ENCODE measurements at places on chromosomes 2 and 18. TPM values are rescaled to one million over a fixed set of nuclear protein-coding genes. Genes with fewer than 3 reads are reported as not detected.

GRCh38 chr2:146461068-146461467, 1383.8 kb upstream of the ACVR2A start:
- no peak for DNase-seq

DNA sequence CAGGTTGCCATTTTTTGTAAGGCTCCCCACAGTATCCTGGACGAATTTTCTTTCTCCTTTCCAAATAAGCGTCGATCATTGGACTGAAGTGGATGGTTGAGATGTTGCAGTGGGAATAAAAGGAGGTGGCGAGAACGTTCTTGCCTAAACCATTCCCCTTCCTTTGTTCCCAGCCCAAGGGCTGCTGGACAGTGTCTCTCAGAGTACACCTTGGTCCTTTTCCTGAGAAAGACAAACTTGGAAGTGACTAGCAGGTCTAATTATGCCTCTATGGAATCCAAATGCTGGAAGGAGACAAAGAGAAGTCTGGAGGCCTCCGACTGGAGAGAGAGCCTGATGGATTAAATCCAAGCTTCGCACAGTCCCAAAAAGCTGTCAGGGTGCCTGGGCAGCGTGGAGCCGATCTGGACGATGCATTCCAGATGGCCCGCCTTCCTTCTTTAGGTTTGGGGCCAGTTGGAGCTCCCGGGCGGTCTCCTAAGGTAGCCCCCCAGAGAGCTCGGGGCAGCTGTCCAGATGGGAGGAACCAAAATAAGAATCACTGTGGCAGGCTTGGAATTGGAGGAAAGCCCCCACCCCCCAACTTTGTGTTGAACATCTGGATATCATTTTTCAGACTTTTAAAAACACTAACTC, 186.8 kb downstream of the TMEM247 start:
- no peak for DNase-seq

GRCh38 chr2:238063414-238064189, 2.8 kb downstream of the SCLY start:
- no peak for DNase-seq

DNA sequence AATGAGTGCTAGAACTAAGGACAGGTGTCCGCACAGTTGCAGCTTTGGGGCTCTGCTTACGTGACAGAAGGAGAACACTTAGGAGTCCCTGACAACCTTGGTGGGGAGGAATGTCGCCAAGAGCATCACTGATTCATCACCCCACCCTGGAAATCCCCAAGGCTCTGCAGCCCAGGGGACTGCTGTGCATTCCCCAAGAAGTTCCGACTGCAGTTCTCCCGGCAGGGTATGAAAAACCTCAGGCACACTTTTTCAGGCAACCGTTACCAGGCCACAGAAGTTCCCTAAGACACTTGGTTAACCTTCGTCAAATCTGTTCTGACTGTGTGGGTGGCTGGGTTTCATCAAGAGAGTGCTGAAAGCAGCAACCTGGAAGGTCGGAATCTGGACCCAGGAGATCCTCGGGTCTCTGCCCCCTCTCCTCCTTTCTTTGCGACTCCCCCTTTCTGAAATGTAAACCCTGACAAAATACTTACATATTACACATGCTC, 192.1 kb upstream of the CXCR4 start:
- no peak for DNase-seq

REG3G gene
- total RNA-seq, result not detected

NDUFAF7 gene
- total RNA-seq, result 16.5 TPM

GRCh38 chr2:7109533-7109885, 192.3 kb downstream of the RNF144A start:
- DNase-seq, result no peak

GULP1 gene
- total RNA-seq, result 32.2 TPM

DNA sequence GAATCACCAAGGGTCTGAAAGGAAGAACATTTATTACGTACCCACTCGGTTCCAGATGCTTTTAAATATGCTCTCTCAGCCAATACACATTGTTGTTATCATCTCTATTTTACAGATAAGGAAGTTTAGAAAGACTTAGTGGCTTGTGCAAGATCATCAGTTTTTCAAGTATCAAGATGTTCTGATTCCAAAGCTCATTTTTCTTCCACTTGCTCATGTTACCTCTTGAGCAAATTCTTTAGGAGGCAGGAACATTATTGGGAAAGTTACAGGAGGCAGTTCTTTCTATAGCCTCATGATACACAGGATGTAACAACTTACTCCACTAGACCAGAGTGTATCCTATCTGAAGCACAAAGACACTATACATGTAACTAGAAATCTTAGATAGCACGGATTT, 65.0 kb upstream of the MMADHC start:
- DNase-seq, result no peak

- no peak for DNase-seq
These were observed 448.9 kb upstream of the SLC14A2 start for GRCh38 chr18:45166341-45166835.

TBR1 gene
- total RNA-seq, result 0.04 TPM

PLEKHH2 gene
- total RNA-seq, result 0.20 TPM

DYSF gene
- 82.1 TPM for total RNA-seq

GRCh38 chr2:207933396-207934065, 91.8 kb downstream of the PLEKHM3 start:
- no peak for DNase-seq

TMEM237 gene
- 31.5 TPM for total RNA-seq

ENOSF1 gene
- total RNA-seq, result 28.9 TPM

CCDC68 gene
- 1.1 TPM for total RNA-seq

DNA sequence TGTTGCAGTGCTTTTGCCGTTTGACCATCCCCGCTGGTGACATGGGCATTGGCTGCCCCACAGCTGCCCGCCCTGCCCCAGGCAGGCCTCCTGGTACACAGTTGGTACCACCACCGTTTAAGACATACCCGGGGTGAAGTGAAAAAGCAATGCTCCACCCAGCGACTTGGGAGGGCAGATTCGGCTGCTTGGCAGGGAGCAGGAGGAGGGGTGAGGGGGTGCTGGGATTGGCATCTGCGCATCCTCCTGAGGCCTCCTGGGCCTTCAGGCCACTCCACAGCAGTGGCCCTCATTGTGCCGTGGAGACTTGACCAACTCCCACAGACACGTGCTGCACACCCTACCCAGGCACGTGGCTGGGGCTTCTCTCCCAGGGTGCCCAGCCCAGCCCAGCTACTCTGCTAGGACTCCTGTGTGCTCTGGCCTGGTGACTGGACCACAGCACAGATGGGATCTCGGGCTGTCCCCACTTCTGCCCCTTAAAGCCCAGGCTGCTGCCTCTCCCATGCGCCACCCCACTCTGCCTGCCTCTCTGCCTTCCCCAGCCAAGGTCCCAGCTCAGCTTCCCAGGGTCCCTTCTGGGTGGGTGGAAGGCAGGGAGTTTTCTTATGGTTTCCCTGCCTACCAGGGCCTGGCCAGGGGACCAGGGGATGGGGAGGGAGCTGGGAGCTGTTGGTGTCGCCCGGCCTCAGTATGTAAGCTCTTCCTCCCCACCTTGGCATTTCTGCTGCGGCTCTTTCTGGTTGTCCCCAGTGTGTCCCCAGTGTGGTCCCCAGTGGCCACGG, 157.0 kb upstream of the HS6ST1 start:
- no peak for DNase-seq

CRYGC gene
- total RNA-seq, result not detected

- no peak for DNase-seq
These were observed 123.5 kb downstream of the INHBB start for GRCh38 chr2:120469426-120469825.

GRCh38 chr18:46096651-46097300, 1.3 kb downstream of the ATP5F1A start:
- DNase-seq, result no peak

GRCh38 chr2:45909677-45910191, 258.3 kb downstream of the PRKCE start:
- no peak for DNase-seq

- DNase-seq, result no peak
These were observed 254.5 kb downstream of the KLHL29 start for GRCh38 chr2:23639406-23639982.

CHRNA1 gene
- 0.11 TPM for total RNA-seq

- no peak for DNase-seq
These were observed 332.9 kb upstream of the NT5C1B start for GRCh38 chr2:18922276-18922675.

GRCh38 chr2:88179228-88179679, 9.1 kb downstream of the THNSL2 start:
- DNase-seq, result no peak

NETO1 gene
- not detected for total RNA-seq

EIF2AK2 gene
- total RNA-seq, result 29.4 TPM

DNA sequence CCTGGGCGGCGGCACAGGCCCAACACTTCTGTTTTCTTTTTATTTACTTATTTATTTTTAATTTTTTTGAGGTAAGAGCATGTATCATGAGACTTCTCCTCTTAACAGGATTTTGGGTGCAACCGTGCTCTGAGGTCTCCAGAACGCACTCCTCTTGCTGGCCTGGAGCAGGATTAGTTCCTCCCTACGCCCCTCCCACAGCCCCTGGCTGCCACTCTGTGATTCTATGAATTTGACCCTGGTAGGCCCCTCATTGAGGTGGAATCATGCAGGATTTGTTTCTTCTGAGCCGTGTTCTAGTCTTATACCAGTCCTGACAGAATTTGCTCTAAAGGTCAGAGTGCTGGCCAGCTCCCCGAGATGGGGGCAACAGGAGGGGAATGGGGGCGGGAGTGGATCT, 106.5 kb upstream of the HS6ST1 start:
- no peak for DNase-seq

COL4A3 gene
- 0.04 TPM for total RNA-seq

GRCh38 chr2:132439703-132440398, 23.2 kb downstream of the GPR39 start:
- DNase-seq, result no peak

GRCh38 chr2:11097854-11098387, 57.3 kb upstream of the SLC66A3 start:
- no peak for DNase-seq

ALPI gene
- not detected for total RNA-seq

TGFA gene
- total RNA-seq, result 0.26 TPM

TUBB6 gene
- total RNA-seq, result 2,325 TPM

GRCh38 chr2:902584-902983, 48.1 kb upstream of the SNTG2 start:
- DNase-seq, result no peak

STON1 gene
- total RNA-seq, result 10.5 TPM

LIPG gene
- 57.5 TPM for total RNA-seq

GRCh38 chr2:192122946-192123345, 71.8 kb downstream of the TMEFF2 start:
- no peak for DNase-seq

DNA sequence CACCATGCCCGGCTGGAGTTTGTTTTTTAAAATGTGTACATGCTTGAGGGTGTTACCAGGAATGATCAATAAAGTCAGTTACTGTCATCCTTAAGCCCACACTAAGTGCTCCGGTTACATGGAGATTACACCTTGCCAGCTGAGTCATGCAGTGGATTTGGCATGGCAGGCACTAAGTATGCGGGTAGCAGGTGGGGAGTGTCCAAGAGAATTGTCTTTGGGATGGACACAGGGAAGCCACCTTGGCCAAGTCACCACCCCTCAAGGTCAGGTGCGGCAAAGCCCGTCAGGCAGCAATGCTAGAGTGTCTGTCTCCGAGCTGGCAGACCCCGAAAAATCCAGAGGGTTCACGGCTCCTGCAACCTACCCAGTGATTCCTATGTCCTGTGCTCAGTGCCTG, 54.8 kb downstream of the GBX2 start:
- DNase-seq, result no peak

DNA sequence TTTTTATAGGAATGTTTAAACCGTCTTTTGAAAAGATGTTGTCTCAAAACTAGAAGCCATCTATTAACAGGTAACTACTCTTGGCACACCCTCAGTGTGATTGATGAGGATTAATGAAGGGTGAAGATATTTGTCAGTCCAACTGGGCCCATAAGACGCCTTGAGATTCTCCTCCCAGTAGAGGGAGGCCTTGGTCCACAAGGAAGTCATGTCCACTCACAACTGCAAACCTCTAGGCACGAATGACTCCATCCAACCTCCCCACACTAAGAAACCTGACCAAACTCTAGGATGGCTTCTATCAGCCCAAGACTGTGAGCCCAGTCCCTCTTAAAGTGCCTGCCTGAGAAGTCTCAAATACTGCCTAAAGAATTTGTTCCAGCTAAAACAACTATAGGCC, 19.2 kb upstream of the GRP start:
- DNase-seq, result no peak

CPO gene
- total RNA-seq, result not detected

DNA sequence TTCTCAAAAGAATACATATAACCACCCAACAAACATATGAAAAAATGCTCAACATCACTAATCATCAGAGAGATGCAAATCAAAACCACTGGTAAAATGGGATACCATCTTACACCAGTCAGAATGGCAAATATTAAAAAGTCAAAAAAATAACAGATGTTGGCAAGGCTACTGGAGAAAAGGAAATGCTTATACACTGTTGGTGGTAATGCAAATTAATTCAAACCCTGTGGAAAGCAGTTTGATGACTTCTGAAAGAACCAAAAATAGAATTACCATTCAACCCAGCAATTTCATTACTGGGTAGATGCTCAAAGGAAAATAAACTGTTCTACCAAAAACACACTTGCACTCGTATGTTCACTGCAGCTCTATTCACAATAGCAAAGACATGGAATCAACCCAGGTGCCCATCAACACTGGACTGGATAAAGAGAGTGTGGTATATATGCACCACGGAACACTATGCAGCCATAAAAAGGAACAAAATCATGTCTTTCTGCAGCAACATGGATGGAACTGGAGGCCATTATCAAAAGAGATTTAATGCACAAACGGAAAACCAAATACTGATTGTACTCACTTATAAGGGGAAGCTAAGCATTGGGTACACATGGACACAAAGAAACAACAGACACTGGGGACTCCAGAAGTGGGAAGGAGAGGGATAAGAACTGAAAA, 38.8 kb downstream of the NCKAP1 start:
- DNase-seq, result no peak

MPHOSPH10 gene
- total RNA-seq, result 20.4 TPM

DNA sequence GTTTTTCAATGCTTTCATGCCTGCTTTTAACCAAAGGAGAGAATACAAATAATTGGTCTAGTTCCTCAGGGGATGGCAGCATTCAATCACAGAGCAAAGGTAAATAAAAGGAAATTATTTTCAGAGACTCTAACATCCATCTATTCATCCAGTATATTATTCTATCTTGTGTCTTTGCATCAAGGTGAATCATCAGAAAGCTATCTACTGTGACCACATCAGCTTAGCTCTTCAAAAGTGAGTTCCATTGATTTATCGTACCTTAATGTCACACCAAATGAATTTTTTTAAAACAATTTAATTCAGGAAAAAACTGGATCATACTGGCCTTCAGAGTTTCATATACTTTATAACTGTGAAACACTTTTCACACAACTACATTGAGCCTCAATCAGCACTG, 66.1 kb downstream of the CHN1 start:
- no peak for DNase-seq

CCL20 gene
- 1.1 TPM for total RNA-seq

GALNT3 gene
- 0.13 TPM for total RNA-seq

Data from pulmonary artery endothelial cell (primary cell).